ENCODE measurements at places on chromosomes 16 and 17.

DNA sequence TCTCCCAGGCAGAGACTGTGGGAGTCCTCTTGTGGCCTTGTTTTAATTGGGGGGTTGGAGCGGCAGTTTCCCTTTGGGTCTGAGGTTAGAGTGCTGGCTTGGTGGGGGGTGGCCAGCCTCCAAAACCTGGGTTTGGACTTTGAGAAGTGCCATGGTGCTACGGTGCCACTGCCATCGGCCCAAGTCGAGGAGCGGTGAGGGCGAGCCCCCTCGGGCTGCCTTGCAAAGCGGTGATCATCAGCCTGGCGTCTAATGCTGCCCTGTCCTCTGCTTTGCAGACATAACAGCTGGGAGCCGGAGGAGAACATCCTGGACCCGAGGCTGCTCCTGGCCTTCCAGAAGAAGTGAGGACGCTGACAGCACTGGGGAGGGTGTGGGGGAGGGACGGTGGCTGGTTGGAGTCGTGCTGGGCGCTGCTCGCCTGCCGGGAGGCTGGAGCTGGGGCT is 1.2 kb downstream of the CBX2 start:
- DNase-seq, result no peak

DNA sequence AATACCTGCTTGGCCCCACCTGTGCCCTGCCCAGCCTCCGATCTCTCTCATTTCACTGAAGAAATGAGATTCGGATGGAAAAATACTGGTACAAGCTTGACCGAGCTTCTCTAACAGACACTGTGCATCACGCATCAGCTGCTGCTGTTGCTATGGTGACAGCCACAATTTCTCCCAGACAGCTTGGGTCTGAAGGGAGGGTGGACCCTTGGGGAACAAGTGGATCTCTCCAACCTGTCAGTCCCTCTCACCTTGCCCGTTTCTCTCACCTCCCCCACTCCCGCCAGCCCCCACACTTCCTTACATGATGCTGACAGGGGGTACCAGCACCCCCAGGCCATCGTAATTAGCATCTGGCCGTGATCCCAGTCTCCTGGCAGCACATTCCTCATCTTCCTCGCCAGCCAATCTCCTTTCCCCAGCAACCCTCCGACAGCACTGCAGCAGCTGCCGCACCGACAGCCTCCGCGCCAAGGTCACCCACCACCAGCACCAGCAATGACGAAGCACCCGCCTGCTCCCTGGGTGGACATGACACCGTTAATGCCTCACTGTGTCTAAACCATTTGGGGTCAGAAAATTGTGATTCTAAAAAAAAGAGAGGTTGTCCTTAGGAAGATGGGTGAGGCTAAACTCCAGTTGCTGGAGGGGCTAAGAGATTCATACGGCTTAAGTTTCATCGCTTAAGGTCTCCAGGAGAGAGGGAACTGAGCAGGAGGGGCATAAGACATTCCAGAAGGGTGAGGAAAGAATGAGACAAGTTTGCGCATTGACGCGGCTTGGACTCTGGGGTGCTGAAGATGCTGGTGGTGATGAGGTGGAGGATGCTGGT is 58.6 kb upstream of the TNRC6A start:
- peak; percentile 56 for DNase-seq

DNA sequence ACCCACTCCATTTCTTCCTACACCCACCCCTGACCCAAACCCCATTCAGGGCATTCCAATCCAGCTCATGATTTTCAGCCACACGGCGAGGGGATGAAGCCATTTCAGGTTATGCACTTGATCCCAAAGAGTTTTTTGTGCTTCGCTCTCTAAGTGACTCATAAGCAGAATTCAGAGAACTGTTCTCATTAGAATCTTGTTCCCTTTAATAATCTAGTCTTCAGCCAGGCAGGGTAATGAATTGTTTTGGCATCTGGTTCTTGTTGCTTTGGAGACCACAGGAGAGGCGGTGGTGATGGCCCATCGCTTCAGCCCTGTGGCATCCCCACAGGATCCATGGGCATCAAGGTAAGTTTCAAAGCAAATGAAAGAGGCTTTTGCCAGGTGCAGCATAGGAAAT is 4.8 kb upstream of the KRT31 start:
- no peak for DNase-seq

DNA sequence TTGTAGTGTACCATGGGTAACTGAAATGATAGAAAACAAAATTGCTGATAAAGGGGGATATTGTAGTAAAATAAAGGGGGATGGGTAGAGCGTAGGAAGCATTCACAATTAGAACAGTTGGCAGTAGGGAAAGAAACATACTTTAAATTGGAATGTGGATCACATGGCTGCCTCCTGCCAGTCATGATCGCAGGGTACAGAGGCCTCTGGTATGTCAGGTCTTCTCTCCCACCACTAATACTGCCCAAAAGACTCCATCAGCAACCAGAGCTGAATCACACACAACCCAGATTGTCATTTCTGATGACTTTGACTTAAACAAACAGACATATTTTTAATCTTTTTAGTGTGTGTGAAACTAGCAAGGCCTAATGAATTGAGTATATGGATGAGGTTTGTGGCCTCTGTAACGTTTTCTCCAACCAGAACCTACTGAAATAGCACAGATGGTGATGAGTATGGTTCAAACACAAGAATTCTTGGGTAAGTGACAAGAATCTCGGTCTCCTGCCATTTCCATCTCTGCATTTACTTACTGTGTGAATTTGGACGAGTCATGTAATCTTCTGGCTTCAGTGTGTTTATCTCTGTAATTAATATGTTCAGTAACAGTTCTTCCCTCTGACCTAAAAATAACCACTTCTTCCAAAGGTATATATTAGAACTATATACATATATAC is 112.6 kb downstream of the USP22 start:
- DNase-seq, result no peak

DNA sequence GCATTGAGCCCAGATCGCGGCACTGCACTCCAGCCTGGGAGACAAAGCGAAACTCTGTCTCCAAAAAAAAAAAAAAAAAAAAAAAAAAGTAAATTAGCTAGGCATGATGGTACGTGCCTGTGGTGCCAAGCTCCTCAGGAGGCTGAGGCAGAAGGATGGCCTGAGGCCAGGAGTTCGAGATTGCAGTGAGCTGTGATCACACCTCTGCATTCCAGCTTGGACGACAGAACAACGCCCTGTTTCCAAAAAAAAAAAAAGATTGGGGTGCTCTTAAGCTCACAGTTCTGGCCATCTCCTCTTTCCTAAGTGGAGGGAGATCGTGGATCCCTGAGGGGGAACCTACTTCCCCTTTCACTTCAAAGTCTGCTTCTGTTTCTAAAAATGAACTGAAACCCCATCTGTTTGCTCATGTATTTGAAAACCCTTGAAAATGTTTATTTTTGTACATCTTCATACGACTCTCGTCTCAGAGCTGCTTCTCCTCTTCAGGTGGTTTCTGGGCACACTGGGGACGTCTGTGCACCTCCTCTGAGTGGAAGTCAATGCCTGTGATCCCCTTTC is 138.8 kb downstream of the PRKCA start:
- no peak for DNase-seq

- no peak for DNase-seq
These were observed 4.4 kb downstream of the SSTR5 start for GRCh38 chr16:1076801-1077576.

DNA sequence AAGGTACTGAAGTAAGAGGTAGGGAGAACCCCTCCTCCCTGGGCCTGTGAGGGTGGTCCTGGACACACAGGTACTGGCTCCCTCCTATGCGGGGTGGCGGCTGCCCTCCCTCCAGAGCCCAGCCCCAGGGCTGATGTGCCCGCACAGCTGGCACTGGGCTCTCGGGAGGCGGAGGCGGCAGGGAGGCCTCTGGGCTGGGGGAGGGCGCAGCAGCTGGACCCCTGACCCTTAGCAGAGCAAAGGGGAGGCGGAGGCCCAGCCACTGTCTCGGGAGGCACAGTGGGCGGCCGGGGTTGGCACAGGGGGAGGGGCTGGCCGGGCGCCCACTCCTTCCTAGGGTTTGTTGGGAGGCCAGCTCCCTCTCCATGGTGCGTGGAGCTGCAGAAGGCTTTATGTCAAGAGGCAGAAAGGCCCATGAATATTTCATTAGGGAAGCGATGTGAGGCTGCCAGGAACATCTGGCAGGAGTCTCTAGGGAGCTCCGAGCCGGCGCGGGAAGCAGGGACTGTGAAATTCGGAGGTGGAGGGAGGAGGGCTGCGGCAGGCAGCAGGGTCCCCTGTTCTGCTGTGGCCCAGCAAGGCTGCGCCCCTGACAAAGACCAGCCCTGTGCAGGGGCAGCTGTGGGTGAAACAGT is 44.1 kb upstream of the ACSF3 start:
- no peak for DNase-seq

DNA sequence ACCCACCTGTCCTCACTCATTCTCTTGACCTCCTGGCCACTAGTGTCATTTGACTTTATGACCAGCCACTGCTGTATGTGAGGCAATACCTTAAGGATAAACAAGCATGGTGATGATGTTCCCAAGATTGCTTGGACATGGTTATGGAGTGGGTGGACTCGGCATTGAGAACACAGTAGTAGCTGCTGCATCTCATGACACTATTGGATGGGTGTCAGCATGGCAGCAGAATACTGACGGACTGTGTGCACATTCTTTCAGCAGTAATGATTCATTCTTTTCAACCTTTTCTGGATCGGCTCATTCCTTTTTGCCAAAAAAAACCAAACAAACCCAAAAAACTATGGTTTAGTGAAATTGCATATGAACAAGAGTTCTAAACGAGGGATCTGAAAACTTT is 13.5 kb downstream of the SPECC1 start:
- DNase-seq, result no peak

DNA sequence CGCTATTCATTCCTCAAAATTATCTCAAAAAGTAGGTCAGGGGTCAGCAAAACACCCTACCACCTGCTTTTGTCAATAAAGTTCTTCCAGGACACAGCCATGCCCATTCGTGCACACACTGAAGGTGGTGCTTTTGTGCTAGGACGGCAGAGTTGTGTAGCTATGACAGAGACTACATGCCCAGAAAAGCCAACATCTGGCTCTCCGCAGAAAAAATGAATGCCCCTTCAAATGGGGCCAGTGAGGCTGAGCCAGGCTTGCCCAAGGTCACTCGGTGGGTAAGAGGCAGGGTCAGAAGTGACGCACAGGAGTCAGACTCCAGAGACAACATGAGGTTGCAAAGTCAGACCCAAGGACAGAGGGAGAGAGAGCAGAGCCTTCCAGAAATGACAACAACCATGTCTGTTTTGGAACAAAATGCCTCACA is 200.1 kb downstream of the XYLT1 start:
- no peak for DNase-seq

DNA sequence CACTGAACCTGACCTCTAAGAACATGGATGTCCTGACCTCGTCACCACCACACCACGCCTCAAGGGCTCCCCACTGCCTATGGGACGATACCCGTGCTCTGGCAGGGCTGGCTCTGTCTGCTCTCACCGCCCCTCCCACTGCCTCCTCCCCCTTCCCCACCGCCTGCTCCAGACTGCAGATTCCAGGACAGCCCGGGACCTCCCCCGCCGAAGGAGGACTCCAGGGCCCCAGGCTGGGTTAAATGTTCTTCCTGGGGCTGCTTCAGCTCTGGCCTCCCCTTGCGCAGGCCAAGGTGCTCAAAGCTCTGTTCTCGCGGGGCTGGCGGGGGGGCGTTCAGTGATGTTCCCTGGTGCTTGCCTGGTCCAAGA is 3.1 kb downstream of the NPW start:
- no peak for DNase-seq

DNA sequence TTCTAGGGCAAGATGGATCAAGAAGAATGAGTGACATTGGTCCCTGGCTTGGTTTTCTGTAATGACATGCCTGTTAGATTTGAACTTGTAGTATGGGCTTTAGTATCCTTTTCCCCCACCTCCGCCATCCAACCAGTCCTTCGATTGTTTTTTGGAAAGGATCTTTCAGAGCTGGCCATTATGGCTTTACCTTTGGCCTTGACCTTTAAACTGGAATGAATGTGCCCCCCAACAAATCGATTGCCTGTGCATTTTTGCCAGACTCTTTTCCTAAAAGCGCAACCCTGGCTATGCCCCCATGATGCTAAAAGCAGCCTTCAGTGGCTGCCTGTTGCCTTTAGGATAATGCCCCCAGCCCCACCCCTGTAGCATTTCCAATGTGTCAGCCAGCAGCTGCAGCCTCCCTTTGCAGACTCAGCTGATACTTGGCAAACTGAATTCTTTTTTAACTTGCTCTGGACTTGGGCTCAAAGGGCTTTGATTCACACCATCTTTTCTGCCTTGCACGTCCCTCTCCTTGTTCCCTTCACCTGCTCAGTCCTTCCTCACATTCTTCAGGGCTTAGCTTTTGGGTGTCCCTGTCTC is 4.0 kb downstream of the GPRC5C start:
- no peak for DNase-seq

DNA sequence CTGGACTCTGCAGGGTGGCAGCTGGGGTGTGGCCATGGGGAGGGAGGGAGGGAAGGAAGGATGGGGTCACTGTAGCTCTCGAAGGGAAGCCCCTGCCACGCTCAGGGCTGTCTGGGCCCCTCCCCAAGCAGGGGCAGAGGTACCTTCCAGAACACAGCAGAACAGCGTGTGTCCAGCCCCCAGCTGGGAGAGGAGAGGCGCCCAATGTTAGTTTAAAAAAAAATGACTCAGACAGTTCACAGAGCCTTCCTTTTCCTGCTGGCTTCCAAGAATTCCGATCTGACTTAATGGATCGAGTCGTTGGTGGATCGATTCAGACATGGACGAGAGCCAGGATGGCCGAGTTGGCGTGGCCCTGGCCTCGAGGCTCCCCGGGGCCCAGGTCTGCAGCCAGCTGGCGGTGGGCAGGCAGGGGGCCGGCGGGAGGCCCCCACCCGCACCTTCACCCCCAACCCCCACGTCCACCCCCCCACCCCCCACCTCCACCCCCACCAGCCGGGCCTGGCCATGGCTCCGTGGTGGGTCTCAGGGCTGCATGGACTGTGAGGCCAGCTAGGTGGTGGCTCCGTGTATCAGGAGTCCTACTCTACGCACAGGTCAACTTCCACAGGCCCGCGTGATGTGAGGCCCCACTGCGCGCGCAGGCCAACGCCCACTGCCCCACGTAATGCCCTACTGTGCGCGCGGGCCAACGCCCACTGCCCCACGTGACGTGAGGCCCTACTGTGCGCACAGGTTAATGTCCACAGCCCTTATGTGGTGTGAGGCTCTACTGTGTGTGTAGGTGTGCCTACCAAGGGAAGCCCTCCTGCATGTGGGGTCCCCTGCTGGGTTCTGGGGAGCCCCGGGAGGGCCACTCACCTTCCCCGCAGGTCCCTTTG is 21.8 kb downstream of the CACNA1H start:
- no peak for DNase-seq

DNA sequence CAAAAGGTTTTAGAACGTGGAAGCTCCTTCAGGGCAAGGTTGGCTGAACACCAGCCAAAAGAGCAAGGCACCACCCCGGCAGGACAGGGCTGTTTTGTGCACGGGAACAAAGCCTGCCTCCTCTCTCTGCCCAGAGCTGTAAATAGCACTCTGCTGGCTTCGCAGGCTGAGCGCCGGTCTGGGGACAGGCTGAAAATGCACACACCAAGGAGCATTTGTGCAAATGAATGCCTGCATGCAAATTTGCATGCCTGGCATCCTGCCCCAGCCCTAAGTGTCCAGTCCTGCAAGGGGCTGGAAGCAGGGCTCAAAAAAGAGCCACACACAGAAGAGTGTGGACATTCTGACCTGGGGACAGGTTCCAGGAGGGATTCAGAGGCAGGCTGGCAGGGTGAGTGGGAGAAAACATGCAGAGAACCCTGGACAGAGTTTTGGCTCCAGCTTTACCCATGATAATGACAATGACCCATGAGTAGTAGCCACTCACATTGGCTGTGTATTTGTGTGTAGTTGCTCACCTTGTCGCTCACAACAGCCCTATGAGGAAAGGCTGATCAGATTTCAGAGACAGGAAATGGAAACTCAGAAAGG is 11.7 kb downstream of the ABAT start:
- no peak for DNase-seq

GRCh38 chr17:32159586-32160438 is 17.5 kb downstream of the RHOT1 start:
- DNase-seq, result no peak

All from tibial nerve (tissue), 4 donors.